GOT3 (cell line): ENCODE measurements at places on chromosomes 11 and 22.
A peak's percentile ranks its signal among the peaks of the same experiment; 100 is the strongest.

- peak; percentile 64 for DNase-seq
These were observed 10.8 kb upstream of the LDHA start for GRCh38 chr11:18383388-18384156.

- no peak for DNase-seq
These were observed 37.6 kb downstream of the MAP6 start for GRCh38 chr11:75631086-75631730.

DNA sequence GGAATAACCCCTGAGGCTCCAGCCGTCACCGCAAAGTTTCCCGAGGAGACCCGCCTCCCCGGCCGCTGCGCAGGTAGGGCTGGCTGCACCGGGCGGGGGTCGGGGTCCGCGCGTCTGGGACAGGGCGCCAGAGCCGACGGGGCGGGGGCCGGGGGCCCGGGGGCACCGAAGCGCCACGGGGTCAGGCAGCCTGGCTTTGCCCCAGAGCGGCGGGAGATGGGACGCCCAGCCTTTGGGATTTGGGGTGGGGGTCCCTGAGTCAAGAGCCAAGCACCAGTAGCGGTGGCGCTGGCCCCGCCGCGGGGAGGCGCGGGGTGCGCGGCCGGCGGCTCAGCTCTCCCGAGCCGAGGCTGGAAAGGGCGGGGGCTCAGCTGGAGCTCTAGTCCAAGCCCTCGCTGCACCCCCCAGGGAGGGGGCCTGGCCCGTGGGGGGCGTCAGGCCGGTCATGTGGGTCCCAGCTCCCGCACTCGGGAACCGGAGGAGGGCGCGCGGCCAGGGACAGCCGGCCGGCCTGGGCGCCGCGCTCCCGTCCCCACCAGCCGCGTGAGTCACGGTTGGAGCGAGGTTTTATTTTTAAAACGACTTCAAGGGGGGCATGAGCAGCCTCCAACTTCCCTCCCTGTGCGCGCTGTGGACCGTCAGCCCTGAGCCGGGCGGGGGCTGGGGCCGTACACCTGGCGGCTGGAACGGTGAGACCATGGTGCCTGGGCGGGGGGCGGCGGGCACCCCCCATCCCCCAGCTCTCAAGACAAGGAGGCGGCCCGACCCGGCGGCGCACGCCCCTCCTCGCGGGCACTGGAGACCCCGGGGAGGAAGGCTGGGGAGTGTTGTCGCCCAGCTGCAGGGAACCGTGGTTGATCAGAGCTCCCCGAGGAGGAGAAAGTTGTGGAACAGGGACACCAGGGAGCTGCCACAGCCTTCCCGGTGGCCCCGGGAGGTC lies 626 bp downstream of the FLRT1 start:
- no peak for DNase-seq

DNA sequence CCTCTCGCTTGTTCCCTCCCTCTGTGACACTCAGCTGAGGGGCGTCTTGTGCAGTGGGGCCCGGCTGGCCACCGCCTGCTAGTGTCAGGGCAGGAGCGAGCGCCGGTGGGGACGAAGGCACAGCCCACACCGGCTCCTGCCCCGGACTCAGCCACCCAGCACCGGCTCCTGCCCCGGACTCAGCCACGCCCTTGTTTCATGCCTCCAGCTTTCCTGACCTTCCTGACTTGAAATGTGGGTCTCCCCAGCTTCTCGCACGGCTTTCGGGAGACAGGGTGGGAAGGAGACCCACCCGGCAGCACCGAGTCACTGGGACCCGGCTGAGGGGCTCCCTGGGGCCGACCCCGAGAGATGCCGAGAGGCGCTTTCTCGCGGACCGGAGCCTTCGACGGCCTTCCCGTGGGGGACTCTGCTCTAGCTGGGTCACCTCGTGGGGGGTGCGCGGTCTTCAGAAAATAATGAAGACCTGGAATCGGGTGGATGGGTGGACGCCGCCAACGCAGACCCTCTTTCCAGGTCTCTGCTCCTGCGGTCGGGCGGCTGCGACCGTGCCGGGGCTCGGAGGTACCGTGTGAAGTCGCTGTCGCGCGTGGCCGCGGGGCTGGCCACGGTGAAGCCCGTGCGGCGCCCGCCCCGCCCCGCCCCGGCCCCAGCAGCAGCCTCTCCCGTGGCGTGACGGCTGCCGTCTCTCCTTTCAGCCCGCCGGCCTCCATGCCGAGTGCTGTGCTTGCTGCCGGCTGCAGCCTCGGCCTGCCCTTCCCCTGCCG lies 10.2 kb downstream of the GLB1L2 start:
- no peak for DNase-seq

DNA sequence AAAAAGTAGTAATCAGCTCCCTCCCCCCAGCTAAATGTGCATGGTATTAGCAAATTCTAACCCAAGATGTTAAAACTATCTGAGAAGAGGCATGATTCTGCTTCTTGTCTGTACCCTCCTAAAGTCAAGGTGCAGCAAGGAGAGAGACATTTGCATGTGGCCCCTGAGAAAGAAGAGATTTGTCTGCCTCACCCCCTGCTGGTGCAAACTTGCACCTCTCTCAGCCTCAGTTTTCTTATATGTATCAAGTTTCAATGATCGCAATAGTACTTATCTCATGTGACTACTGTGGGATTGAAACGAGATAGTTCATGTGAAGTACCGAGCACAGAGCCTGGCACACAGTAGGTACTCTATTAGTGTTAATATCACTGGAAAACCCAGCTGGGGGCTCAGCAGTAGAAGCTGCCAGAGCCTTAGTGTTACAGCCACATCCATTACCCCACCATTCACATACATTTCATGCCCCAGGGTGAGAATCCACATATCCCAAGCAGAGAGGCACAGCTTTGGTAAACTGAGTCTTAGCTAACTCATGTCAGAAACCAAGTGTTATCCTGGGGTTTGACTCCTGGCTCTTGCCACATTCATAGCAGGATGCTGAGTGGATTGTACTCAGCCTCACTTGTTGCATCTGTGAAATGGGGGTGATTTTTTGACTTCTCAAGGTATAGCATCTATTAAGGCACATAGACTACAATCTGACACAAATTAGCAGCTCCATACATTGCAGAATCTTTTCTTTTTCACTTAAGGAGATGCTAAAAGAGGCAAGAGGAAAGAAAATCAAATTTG lies 24.9 kb downstream of the CD44 start:
- no peak for DNase-seq

DNA sequence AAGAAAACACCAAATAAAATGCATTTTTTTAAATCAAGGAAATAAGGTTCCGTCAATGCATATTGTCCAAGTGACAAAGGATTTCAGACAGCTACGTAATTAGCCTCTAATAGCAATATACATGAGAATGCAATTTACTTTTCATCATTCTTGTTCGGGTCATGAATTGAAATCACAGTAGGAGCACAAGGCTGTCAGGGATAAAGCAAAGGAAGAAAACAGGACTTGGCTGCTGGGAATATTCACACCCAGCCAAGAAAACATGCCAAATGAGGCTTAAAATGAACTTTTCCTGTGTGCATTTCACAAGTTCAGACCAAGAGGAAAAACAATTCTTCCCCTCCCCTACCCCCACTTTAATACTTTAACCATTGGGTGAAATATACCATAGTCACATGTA lies 188.6 kb downstream of the CWF19L2 start:
- DNase-seq = no peak

DNA sequence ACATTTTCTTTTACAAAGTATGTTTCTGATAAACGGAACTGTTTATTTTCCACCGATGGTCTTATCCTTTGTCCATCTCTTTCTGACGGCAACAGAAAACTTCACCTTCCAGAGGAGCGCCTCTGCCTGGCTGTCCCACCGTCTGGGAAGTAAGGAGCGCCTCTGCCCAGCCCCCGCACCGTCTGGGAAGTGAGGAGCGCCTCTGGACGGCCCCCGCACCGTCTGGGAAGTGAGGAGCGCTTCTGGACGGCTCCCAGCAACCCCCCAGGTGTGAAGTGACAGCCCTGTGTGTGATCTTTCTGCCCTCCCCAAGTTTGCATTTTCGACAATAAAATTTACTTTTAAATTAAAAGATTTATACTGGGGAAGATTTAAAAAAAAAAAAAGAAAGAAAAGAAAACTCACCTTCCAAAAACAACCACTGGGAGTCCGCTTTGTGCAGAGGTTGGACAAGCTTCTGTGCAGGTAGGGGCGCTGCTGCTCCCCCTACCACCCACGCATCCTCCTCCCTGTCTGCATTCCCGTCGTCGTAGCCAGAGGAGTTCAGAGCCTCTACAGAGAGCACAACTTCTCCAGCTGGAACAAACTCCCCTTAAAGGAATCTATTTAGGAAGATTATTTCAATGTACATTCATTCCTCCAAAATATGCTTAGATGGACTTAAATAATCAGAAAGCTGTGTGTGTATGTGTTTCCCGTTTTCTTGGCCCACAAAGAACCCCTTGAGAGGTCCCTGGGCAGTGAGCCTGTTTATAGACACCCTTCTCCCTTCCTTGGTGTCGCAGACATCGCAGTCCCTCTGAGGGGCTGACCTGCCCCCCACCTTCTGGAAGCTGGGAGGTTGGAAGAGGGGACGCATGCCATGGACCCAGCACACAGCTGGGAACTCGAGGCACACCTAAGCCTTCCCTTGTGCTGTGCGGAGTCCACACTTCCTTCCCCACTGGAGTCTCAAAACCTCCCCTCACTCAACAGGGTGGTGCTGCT lies 849 bp upstream of the APOBEC3B start:
- DNase-seq = no peak

DNA sequence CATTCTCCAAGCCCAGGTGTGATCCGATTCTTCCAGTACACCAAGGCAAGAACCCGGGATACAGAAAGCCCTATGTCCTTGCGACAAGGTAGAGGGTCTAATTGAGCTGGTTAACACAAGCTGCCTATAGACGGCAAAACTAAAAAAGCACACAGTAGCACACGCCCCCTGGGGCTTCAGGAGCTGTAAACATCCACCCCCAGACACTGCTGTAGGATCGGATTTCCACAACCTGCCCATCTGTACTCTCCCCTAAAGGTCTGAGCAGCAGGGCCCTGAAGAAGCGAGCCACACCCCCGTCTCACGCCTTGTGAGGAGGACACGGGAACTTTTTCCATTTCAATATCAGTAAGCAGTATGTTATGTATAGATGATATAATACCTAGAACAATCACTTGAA lies 624.7 kb downstream of the BUD13 start:
- DNase-seq = no peak

GRCh38 chr11:86046116-86046515 lies 22.8 kb downstream of the PICALM start:
- DNase-seq = no peak
